ENCODE measurements at places on chromosomes 4 and X.

GRCh38 chrX:155819966-155820491, 61.1 kb upstream of the VAMP7 start:
- DNase-seq: peak; percentile 75

DNA sequence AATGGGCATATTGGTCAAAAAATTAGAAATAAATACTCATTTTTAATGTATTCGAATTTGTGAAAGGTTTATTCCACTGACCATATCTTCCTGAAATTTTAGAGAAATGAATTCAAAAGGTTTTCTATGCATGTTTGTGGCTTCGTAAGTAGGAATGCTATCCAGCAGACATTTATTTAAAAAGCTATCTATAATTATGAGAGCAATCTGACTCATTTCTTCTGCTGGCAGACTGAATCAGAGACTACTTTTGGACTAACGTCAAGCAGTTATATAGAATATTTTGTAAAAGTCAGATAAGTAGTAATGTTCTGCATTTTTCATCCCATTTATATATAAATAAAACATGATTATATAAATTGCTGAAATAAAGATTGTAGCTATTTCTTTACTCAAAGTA, 125.0 kb downstream of the SPCS3 start:
- DNase-seq: no peak

GRCh38 chr4:99043346-99043745, 45.2 kb downstream of the ADH5 start:
- no peak for DNase-seq

GRCh38 chr4:78749972-78750727, 26.0 kb upstream of the BMP2K start:
- no peak for DNase-seq

GRCh38 chrX:40513835-40514234, 66.9 kb upstream of the ATP6AP2 start:
- DNase-seq: no peak

DNA sequence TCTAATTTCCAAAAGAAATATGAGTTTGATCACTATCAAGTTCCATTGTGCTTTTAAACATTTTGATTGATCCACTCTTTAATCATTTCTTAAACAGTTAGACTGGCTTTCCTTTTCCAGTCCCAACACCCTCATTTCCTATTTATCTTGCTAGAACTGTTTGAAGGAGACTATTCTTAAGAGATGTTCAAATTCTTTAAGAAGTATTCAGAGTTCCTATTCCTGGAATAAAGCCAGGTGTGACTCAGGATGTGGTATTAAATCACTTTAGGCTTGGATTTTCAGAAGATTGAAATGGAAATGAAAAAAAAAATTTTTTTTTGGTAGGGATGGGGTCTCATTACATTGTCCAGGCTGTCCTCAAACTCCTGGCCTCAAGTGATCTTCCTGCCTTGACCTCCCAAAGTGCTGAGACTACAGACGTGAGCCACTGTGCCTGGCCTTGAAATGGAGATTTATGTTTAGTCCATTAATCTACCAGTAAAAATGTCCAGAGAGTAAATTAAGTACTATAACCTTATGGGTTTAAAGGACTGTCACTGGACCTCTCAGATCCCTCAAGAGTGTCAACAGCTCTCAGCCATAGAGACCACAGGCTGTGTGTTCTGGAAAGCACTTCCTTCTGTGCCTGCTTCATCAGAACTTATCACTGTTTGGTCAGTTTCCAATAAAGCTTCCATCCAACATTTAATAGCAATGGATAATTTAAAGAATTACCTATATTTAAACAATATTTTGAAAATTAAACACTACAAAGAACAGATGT, 90.7 kb downstream of the CDS1 start:
- no peak for DNase-seq

DNA sequence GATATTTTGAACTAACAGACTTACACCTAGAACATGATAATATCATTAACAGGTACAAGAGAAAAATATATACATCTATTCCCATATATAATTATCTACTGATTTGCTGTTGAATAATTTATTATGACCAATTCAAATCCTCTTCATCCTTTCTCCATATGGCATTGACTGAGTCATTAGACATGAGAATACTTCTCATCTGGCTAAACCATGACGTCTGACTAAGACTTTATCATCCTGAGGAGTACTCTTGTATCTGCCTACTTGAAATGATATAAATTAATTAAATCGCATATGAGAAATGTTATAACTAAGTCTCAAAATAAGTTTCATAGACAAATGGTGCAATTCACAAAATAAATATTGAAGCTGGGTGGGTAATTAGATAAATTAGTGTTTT, 67.4 kb downstream of the EMCN start:
- DNase-seq: no peak

Measured in NCI-H2081 (cell line).